ENCODE measurements at places on chromosomes 1 and 21.

DNA sequence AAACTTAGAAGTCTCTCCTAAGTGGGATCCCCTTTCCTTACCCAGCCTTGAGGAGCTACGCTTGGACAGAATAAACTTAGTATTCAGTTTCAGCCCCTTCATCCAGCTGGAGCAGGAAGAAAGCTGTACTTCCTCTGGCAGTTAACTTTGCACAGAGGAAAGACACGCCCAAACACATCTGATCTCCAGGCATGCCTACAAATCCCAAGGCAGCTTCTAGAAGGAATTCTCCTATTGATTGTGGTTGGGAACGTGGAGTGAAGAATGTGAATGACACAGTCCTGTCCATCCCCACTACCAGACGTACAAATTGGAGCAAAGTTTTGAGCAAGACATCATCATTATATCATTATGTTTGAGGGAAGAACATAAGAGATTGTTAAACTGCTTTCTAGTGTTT lies 6.6 kb upstream of the AK4 start:
- no peak for DNase-seq

- no peak for DNase-seq
Measured at GRCh38 chr1:84896279-84896678, 3.3 kb upstream of the LPAR3 start.

- DNase-seq: no peak
Measured at GRCh38 chr1:171661076-171661650, 8.7 kb upstream of the MYOC start.

GRCh38 chr1:15994590-15995351 lies 9.3 kb upstream of the SRARP start:
- no peak for DNase-seq

DNA sequence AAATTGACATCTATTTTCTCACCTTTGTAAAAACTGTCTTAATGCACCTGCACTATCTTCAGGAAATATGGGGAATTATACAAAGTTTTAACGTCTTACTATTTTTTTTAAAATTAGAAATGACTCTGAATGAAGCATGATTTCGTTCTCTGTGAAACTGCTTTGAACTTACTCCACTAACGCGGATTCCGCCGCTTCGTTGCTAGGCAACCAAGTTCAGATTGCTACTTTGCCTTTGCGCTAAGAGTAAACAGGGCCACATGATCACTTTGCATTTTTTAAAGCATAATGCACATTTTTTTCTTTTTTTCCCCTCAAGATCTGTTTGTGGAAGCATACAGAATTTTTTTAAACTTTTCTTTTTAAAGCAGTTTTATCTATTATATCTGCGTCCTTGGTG lies 690.5 kb downstream of the BRINP3 start:
- no peak for DNase-seq

GRCh38 chr1:186819126-186819525 lies 9.6 kb upstream of the PLA2G4A start:
- DNase-seq: no peak
